ENCODE measurements at places on chromosomes 1 and 21. TPM values are rescaled to one million over a fixed set of nuclear protein-coding genes. Genes with fewer than 3 reads are reported as not detected.
A peak's percentile ranks its signal among the peaks of the same experiment; 100 is the strongest.

- no peak for DNase-seq
- H3K27ac ChIP-seq, result no peak overlapping the region
- H3K27me3 ChIP-seq, result no peaks in the 10 kb centered on the region
- no peaks in the 10 kb centered on the region for H3K4me1 ChIP-seq
- peaks cover 6% of the 10 kb centered on the region for H3K36me3 ChIP-seq
- H3K4me3 ChIP-seq, result no peak overlapping the region
Measured at GRCh38 chr1:11169202-11169601, 20.0 kb upstream of the ANGPTL7 start.

DNA sequence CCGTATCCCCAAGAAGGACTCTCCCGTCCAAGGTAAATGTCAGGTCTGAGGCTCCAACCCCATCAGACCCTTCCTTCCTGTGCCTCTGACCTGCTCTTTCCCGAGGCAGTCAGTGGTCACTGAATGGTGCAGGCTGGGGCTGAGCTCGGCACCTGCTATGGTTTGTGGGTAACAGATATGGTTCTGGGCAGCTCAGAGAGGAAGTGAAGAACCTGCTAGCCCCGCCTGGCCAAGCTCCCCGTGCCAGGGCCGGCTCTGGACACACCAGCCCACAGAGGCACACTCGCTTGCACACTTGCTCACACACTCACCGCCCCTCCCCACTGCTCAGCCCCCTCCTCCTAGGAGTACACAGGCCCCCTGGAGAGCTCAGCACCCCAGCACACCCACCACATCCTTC lies 16.4 kb downstream of the NCMAP start:
- H3K4me3 ChIP-seq, result no peak overlapping the region
- H3K4me1 ChIP-seq, result peaks cover 17% of the 10 kb centered on the region
- H3K36me3 ChIP-seq, result no peaks in the 10 kb centered on the region
- no peak overlapping the region for H3K27ac ChIP-seq

DNA sequence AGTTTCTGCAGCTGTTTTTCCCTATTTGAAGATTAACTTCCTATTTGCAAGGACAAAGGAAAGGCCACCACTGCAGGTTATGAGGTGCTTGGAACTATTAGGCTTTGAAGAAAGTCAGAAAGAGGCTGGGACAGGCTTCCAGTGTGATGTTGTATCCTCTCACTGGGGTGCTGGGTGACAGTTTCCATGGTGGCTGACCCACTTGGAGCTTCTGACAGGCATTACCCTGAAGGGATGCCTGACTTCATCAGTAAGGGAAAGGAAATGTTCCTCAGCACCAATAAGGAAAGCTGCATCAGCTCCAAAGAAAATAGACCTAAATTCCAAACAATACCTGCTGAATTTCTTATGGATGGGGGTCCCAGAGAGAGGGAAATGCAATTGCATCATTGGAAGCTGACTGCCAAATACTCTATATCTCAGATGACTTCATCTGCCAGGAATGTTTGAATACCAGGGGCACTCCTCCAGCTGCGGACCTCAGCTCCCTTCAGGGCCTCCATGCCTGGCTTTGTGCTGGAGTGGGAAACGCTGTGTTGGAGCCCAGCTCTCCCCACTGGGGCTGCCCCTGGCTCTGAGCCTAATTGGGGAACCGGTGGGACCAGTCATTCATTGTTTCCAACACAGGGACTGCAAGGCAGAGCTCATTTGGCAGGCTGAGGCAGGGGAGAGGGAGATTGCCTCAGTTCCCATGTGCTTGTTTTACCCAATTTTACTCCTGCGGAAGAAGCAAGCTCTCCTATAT lies 76.6 kb downstream of the RGL1 start:
- H3K27ac ChIP-seq, result peak overlapping the region; percentile 32
- H3K4me1 ChIP-seq, result peaks cover 28% of the 10 kb centered on the region

DNA sequence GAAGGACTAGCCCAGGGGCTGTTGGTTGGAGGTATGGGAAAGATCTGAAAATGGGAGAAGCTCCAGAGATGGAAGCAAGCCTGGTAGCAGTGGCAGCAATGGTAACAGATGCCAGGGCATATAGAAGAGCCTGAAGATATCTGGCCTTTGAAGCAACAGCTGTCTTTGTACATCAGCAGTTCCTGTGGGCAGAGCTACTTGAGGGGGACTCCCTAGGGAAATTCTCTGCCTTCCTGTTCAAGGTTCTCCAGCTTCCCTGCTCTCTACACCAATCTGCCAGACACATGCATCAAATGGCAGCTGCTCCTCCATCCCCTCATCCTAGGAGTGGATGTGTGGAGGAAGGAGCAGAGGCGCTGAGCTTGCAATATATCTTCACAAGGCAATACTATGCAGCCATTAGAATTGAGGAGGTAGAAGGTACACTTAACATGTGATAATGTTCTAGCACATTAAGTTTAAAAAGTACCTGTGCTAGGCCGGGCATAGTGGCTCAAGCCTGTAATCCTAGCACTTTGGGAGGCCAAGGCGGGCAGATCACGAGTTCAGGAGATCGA lies 2.2 kb downstream of the TMEM35B start:
- peaks cover 9% of the 10 kb centered on the region for H3K4me1 ChIP-seq
- peaks cover 9% of the 10 kb centered on the region for H3K36me3 ChIP-seq
- H3K27me3 ChIP-seq, result no peaks in the 10 kb centered on the region
- no peak overlapping the region for H3K27ac ChIP-seq
- no peak for DNase-seq
- no peak overlapping the region for H3K4me3 ChIP-seq

DNA sequence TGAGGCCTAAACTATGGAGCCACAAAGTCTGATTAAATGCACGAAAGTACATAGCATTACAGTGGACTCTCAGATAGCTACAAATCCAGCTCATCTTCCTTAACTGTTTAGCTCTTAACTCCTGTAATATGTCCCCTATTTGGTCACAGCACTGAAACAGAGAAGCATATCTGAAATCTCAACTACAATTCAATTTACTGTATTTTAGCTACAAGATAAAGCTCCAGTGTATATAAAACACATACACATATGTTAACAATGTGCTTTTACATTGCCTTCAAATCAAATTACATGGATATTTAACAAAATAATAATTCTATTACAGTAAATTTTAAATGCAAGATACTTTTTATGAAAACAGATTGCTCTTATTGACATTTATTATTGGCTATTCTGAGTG lies 849.3 kb upstream of the PRMT6 start:
- H3K36me3 ChIP-seq, result no peaks in the 10 kb centered on the region
- H3K4me1 ChIP-seq, result no peaks in the 10 kb centered on the region
- H3K27me3 ChIP-seq, result no peaks in the 10 kb centered on the region
- H3K27ac ChIP-seq, result no peak overlapping the region

- peaks cover 2% of the 10 kb centered on the region for H3K27me3 ChIP-seq
- H3K27ac ChIP-seq, result no peak overlapping the region
- no peak overlapping the region for H3K4me3 ChIP-seq
- DNase-seq, result no peak
- no peaks in the 10 kb centered on the region for H3K36me3 ChIP-seq
Measured at GRCh38 chr1:101291562-101292380, 55.0 kb downstream of the S1PR1 start.

DNA sequence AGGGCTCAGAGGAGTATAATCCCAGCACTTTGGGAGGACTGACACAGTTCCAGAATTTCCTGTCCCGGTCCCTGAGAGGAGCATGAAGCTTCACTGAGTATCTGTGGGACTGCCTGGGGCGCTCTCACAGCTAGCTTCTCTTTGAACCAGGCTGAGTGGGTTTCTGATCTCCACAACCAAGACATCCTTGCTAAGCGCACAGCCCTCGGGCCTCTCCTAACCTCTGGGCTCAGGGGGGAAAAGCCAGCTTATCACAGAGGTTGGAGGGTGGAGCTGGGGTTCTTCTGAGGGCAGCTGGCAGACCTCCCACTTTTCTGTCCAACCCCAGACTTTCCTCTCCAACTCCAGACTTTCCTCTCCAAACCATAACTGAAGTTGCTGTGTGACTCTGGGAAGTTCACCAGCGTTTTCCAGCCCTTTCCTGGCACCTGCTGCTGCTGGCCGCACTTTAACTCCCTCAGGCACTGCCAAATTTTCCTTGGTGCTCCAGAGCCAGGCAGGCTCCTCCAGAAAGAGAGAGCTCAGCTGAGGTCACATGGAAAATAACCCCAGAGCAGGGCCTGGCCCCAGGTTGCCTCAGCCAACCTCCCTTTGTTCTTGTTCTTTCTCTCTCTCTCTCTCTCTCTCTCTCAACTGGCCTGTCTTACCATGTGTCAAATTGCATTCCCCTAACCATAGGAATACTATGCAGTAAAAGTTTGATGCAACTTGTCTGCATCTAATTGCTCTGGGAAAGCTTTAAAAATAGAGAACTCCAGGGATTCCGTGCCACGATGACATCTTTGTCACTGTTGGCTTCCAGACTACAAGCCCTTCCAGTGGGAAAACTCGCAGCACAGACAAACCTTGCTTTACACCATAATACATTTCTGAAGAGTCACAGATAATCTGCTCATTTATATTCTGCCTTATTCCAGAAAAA lies 49.5 kb downstream of the OLFML2B start:
- no peaks in the 10 kb centered on the region for H3K4me1 ChIP-seq
- no peaks in the 10 kb centered on the region for H3K27me3 ChIP-seq
- DNase-seq, result no peak
- no peak overlapping the region for H3K4me3 ChIP-seq
- H3K27ac ChIP-seq, result no peak overlapping the region

DNA sequence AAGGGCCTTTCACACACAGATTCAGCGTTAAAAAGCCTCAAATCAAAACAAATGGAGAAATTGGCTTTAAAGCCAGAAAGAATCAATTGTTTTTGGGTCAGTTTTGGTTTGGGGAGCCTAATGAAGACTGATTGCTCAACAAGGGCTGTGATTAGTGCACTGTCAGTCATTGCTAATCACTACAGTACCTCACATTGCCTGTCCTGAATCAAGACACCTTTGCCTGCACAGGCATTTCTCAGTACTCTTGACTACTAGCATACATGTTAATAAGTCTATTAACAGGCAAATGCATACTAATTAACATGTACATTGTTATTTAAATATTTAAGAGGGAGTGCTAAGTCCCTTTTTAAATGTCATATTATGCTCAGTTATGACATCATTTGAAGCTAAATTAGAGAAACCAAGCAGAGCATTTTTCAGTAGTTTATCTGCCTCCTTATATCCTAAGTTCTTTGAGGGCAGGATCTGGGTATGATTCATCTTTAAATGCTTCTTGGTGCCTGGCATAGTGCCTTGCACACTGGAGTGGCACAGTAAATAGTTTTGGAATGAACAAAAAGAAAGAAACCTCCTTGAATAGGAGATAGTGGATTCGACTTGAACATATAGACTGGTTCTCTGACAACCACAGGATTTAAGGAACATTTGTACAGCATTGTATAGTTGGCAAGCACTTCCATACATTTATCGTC lies 25.8 kb upstream of the CCN1 start:
- H3K4me1 ChIP-seq, result no peaks in the 10 kb centered on the region
- no peaks in the 10 kb centered on the region for H3K27me3 ChIP-seq
- DNase-seq, result no peak

KIF21B gene
- 1.5 TPM for polyA plus RNA-seq

GRCh38 chr1:150979092-150980056 lies 2.7 kb upstream of the ANXA9 start:
- H3K4me3 ChIP-seq, result peak overlapping the region; percentile 27
- H3K27ac ChIP-seq, result peak overlapping the region; percentile 8

LMX1A gene
- 1.3 TPM for polyA plus RNA-seq

LIN28A gene
- polyA plus RNA-seq, result 0.03 TPM

DNA sequence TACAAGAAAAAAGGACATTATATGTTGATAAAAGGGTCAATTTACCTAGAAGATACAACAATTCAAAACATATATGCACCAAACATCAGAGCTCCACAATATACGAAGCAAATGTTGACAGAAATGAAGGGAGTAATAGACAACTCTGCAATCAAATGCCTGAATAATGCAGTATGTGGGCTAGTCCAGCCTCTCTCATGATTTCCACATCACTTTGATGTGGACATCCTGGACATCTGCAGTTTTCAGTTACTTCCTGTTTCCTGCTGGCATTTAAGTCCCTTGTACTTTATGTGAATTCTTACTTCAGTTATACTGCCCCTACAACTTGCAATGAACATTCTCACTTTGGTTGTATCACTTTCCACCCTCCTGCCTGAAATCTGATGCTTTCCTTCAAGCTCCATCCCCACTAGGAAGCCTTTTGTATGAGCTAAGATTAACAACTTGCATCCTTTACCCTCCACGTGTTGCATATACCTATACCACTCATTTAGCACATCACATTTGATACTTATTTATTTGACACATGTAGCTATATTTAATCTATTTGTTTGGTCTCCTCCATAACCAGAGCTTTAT lies 36.7 kb downstream of the DISC1 start:
- H3K36me3 ChIP-seq, result no peaks in the 10 kb centered on the region
- DNase-seq, result no peak
- no peak overlapping the region for H3K27ac ChIP-seq

GRCh38 chr21:45156459-45156858 lies 82.1 kb downstream of the ADARB1 start:
- DNase-seq, result no peak
- H3K4me3 ChIP-seq, result no peak overlapping the region
- no peaks in the 10 kb centered on the region for H3K27me3 ChIP-seq
- peaks cover 8% of the 10 kb centered on the region for H3K4me1 ChIP-seq
- H3K36me3 ChIP-seq, result no peaks in the 10 kb centered on the region

GRCh38 chr1:39006726-39007645 lies 15.9 kb downstream of the AKIRIN1 start:
- H3K36me3 ChIP-seq, result peaks cover 54% of the 10 kb centered on the region
- DNase-seq, result no peak
- H3K27me3 ChIP-seq, result no peaks in the 10 kb centered on the region

- no peaks in the 10 kb centered on the region for H3K27me3 ChIP-seq
- no peak for DNase-seq
- H3K36me3 ChIP-seq, result no peaks in the 10 kb centered on the region
- H3K4me1 ChIP-seq, result no peaks in the 10 kb centered on the region
- H3K27ac ChIP-seq, result no peak overlapping the region
Measured at GRCh38 chr1:241007668-241008067, 349.3 kb downstream of the RGS7 start.

DNA sequence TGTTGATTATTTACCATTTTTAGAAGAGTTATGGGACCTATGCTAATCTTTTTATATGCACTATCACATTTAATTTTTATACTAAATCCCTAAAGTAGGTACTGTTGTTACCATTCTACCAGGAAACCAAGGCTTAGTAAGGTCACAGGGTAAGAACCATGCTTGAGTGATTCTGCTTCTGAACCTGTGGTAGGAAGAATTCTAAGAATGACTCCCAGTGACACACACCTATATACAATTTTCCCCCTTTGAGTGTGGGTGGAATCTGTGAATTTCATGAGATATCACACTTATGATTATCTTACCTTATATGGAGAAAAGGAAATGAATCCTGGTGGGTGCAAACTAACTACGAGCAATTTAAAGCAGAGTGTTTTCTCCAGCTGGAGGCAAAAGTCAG lies 391.0 kb downstream of the USH2A start:
- DNase-seq, result no peak
- peaks cover 2% of the 10 kb centered on the region for H3K27me3 ChIP-seq
- H3K4me3 ChIP-seq, result no peak overlapping the region
- no peak overlapping the region for H3K27ac ChIP-seq

CXADR gene
- 56.5 TPM for polyA plus RNA-seq

DUSP12 gene
- 33.8 TPM for polyA plus RNA-seq

GRCh38 chr1:214029796-214030195 lies 42.0 kb downstream of the PROX1 start:
- H3K27me3 ChIP-seq, result no peaks in the 10 kb centered on the region
- peaks cover 3% of the 10 kb centered on the region for H3K4me1 ChIP-seq
- H3K36me3 ChIP-seq, result no peaks in the 10 kb centered on the region
- no peak overlapping the region for H3K27ac ChIP-seq
- no peak overlapping the region for H3K4me3 ChIP-seq
